Activated CD4-positive, CD25-positive, alpha-beta regulatory T cell (primary cell): ENCODE measurements at places on chromosomes 2 and 18.

DNA sequence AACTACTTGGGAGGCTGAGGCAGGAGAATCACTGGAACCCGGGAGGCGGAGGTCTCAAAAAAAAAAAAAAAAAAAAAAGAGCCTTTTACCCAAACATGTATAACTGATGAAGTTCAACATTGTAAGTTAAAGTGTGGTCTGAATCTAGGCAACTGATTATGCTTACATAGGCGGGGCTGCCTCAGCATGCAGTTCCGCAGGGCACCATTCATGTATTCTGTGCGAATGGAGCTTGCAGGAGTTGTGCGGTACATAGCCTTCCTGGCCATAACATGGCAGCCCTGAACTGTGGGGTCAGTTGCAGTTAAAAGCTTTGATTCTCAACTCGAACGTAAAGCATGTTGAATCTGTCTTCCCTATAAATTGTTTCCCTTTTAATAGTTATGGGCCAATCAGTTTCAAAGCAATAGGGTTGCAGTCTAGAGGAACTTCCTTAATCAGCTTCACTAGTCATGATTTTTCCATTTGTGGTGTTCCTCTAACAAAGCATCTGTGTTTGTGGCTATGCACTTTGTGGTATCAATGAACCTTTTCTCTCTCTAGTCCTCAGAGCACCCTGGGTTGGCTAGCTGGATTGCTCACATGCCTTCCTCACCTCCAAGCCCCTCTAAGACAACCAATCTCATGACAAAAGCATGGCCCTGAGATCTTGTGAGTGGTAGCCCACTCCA is 30.6 kb upstream of the CEP68 start:
- no peak for DNase-seq

DNA sequence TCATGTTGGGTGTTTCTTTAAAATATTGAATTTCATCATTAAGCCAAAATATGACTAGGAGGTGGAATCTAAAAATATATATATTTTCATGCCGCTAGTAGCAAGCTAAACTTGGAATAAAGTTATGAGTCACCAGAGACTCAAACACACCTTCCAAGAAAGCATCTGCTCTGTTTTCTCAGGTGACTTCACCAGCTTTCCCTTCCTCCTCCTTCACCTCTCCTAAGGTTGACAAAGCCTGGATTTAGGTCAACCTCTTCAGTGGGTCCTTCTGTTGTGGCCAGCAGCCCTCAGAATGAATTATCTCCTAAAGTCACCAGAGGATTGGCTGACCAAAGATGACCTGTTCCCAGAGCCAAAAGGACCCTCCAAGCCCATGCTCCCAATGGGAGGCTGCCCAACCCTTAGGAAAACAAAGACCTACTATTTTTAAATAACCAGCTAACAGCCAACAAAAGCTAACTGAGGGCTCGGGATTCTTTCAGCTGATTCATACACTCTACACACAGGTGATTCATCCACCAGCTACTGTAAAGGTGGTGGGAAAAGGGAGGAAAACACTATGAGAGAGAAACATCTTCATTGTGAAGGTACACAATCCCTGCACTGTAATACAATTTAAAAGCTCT is 113.9 kb downstream of the MYO5B start:
- DNase-seq, result no peak

DNA sequence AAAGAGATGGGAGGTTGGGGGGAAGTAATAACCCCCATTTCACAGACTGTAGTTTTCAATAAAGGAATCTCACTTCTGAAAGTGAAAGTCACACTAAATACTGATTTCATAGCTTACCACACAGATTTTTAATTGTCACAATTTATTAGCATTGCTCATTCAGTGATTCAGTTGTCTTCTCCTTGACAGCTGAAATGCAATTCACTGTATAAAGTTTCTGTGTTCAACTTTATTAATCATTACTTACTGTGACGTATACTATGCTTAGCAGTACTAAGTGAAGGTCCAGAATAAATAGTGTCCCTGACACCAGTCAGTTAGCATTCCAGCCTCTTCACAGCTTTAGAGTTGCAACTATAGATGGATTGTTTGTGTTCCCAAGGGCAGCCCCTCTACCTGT is 324.1 kb upstream of the CRIM1 start:
- DNase-seq, result no peak

- no peak for DNase-seq
Observed at GRCh38 chr2:5908071-5908470, 215.9 kb downstream of the SOX11 start.

- no peak for DNase-seq
Observed at GRCh38 chr2:217604527-217605194, 398.1 kb downstream of the TNS1 start.

DNA sequence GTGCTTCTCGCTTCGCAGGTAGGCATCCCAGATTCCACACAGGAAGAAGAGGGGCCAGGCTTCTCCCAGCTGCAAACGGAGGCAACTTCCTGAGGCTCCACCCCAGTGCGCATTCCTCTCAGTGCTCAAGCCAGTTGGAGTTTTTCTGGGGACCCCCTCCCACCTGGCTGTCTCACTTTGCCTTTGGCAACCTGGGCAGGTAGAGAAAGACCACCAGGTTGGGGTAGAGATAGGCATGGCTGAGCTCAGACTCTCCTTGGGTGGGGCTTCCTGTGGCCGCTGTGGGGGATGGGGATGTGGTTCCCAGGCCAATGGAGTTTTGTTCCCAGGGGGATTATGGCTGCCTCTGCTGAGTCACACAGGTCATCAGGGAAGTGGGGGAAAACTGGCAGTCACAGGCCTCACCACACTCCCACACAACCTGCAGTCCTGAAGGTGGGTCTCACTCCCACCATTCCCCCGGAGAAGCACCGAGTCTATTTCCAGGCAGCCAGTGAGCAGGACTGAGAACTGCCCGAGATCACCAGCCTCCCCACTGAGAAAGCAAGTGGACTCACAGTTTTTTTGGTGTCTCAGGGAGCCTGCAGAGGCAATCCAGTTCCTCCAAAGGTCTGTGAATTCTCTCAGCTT is 38.1 kb downstream of the SLC39A10 start:
- no peak for DNase-seq

DNA sequence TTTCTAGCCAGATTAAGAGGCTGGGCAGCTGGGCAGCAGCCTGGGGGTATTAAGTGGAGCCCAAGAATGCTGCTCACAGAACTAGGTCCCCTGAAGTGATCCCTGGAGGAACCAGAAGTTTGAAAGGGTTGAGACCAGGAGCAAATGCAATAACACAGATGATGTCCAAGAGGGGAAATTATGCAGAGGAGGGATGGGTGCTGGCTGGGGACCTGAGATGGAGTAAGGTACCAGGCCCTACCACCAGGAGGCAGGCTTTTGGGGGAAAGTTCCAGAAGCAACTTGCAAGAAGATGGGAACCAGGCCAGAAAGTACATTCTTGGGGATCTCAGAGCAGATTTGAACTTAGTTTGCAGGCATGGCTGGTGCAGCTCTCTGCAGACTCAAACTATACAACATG is 175.1 kb downstream of the NCK2 start:
- DNase-seq, result no peak

GRCh38 chr2:237819231-237819630 is 20.7 kb downstream of the RBM44 start:
- DNase-seq, result no peak

DNA sequence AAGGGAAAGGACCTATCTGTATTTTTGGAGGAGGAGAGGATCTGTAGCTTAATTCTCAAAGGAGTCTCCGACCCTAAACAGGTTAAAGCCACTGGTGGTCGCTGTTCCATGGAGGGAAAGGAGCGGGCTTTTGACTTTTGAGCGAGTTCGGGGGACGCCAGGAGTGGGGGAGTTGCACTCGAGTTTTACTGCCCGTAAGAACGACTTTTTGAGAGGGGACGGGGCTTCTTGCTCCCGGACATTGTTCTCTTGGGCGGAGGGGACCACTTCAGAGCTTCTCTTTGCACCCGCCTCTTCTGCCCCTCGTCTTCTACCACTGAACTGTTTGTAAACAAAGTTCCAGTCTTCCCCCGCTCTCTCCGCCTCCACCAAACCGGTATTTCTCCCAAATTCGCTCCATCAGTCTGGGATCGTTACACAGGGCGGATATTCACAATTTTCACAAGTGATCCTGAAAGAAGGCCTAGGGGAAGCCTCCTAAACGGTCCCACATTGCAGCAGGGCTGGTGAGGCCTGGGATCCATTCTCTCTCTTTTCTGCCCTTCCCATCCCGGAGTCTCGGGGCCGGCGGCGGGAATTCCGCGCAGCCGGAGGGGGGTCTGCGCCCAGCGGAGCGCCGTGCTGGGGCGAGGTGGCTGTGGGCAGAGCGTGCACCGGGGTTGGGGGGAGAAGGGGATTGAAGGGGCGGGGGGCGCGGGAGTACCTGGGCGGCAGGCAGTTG is 6.6 kb downstream of the DLX2 start:
- no peak for DNase-seq

- no peak for DNase-seq
Observed at GRCh38 chr18:75210274-75211001, at the start of gene TSHZ1. Gene TSHZ1 (plus strand): TSS chr18:75210797. CDS start chr18:75211877, 1,080 bp downstream.

DNA sequence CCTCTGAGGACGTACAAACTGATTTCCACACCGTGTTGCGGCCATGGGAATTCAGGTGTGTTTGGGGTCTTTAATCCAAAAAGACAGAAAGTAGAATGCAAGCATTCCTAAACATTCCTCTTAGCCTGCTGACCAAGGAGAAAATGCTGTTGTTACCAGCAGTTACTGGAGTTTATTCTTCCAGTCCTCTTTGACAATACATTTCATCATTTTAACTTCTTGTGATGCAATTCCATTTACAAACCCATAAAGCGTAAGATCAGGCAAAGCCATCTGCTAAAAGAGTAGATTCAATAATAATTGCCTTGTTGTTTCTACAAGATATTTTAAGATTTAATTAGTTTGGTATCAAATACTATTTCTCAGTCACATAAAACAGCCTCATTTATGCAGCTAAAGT is 32.7 kb downstream of the SPIRE1 start:
- no peak for DNase-seq

DNA sequence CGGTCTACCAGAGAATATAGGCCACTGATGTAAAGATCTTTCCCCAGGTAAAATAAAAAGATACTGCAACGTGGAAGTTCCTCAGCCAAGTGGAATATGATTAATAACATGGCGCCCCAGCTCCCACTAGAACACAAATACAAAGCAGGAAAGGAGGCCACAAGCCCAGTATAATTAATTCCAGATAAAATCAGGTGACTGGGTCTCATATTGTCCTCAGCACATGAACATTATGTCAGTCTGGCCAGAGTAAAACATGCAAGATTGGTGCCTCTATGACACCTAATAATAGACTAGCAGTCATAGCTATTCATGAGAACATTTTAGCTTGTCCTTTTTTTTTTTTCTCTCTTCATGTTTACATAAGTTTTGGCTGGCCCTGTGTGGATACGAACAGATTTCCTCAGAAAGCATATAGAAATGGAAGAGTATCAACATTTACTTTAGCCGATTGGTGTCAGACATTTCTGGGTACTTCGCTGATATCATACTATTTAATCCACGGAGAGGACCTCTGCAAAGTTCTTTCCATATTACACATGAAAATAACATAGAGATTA is 523.8 kb upstream of the SETBP1 start:
- DNase-seq, result no peak

GRCh38 chr2:102473631-102474030 is 605 bp downstream of the SLC9A4 start:
- no peak for DNase-seq

DNA sequence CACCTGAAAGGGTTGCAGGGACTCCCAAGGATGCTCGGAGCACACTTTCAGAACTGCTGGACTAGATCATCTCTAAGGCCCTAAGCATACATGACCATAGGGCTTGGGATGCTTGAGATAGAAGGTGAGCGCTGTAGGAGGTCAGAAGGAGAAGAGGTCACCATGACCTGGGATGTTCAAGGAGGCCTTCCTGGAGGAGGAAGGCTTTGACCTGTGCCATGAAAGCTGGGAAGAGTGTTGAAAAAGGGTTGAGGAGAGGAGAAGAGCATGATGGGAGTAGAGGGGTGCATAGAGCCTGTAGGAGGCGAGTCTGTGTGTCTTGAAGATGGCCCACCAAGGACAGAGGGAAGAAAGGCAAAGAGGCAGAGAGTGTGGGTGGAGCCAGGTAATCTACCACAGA is 222.4 kb downstream of the LOXHD1 start:
- DNase-seq, result no peak

GRCh38 chr18:79476918-79477571 is 81.3 kb downstream of the NFATC1 start:
- no peak for DNase-seq

GRCh38 chr2:173884025-173884802 is 81.0 kb downstream of the SP3 start:
- no peak for DNase-seq

- DNase-seq, result no peak
Observed at GRCh38 chr18:48683197-48683596, 144.4 kb downstream of the CTIF start.

- DNase-seq, result no peak
Observed at GRCh38 chr2:210912779-210913178, 356.4 kb downstream of the CPS1 start.

GRCh38 chr2:230542751-230543150 is 126.8 kb downstream of the SP100 start:
- DNase-seq, result no peak

DNA sequence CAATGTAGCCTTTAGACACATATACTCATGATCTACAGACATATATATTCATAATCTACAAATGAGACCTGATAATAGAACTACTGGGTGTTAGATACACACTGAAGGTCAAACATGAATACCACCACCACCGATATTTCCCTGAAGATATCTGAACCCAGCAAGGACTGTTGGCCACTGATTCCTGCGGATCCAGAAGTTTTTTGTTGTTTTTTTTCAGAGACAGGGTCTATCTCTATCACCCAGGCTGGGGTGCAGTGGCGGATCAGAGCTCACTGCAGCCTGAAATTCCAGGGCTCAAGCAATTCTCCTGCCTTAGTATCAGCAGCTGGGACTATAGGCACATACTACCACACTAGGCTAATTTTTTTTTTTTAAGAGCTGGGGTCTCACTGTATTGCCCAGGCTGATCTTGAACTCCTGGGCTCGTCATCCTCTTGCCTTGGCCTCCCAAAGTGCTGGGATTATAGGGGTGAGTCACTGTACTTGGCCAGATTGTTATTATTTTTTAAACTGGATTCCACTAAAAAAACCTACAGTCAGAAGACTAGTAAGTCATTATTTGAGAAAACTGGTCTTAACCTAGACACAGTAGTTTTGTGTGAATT is 1.8 kb downstream of the METTL5 start:
- DNase-seq, result no peak

DNA sequence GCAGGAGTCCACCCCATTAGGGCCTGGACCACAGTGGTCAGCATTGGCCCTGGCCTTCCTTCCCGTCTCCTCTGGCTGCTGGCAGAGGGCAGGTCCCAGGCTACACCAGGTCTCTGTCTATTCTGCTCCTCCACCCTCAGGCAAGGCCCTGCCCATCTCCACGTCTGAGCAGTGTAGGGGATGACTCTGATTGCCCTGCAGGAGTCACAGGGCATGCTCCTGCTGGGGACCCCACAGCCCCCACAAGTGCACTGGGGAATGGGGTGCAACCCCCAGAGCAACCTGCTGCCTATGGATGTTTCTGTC is 40.0 kb downstream of the STK25 start:
- no peak for DNase-seq

DNA sequence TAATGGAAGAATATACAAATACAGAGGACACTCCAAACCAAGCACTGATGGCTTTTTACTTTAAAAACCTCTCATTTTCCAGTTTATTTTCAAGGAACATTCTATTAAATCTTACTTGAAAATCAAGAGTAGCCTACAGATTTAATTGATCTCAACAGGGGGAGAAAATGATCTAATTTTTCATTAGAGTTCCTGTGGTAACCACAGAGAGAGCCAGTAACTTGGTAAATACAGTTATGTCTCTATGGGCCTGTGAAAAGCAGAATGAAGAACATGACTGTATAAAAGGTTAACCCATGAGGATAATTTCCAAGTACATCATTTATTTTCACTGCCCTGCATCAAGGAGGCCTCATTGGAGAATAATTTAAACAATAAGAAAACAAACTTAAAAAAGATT is 39.8 kb upstream of the ITPRID2 start:
- DNase-seq, result no peak

- DNase-seq, result no peak
Observed at GRCh38 chr2:112685271-112685884, 35.4 kb upstream of the NT5DC4 start.
